ENCODE measurements at places on chromosomes 6 and 20.
A peak's percentile ranks its signal among the peaks of the same experiment; 100 is the strongest.

DNA sequence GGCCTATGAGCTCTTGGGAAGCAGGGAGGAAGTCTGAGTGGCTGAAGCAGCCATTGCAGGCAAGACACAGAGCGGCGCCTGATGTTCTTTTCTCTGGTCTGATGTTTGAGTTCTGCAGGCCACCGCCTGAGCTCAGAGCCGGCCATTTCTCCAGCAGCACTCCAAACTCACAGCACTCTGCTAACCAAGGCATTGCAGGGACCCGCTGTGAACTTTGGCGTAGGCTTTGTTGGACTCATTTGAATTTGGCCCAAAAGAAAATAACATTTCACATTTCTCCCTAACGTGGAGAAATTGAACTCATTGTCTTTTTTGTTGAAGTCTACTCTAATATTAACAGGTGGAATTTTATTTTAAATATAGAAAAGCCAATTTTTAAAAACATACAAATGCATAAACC, 336.1 kb downstream of the FARS2 start:
- DNase-seq, result no peak

GRCh38 chr6:81786150-81786549, 33.7 kb upstream of the TENT5A start:
- DNase-seq, result no peak

GRCh38 chr6:47188588-47189021, 121.1 kb downstream of the TNFRSF21 start:
- DNase-seq, result peak; percentile 90

DNA sequence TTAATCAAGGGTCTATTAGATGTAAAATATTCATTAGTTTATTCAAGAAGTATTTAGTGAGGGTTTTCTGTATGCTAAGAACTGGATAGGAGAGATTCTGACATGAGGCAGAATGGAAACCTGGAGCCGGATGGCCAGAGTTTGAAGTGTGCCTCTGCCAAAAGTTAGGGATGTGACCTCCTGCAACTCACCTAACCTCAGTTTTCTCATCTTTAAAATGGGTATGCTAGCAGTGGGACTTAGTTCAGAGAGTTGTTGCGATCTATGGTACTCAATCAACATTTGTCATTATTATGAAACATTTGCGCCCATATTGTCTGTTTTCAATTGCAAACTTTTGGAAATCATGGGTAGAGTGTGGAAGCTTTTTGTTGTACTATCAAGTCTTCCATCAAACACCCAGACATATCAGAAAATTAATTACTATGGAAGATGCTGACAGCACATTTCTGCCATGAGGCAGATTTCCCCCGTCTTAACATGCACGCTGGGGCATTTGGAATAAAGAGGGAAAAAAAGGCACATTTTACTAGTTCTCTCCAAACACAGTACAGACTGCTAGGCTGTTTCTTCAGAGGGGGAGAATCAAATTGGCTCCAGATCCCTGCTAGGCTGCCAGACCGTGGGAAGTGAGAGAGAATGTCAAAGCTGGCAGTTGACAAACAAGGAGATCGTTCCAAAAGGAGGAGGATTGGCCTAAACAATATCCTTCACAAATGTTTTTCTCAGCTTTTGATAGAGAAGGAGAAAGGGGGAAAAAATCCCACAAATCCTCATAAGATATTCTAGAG, 205.3 kb upstream of the TSHZ2 start:
- DNase-seq, result no peak

- DNase-seq, result peak; percentile 99
Observed at GRCh38 chr20:23157734-23158133, 71.6 kb upstream of the CD93 start.

GRCh38 chr20:57536771-57537724, 12.1 kb upstream of the CTCFL start:
- DNase-seq, result no peak

DNA sequence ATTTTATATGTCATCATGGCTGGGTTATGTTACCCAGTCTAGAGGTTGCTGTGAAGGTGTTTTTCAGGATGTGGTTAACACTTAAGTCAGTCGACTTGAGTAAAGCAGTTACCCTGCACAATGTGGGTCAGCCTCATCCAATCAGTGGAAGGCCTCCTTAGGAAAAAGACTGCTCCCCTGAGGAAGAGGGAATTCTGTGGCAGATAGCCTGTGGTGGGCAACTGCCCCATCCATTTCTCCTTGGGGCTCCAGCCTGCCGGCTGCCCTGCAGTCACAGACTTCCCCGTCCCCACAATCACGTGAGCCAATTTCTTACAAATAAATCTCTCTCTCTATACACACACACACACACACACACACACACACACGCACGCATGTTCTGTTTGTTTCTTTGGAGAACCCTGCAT, 34.5 kb upstream of the MPC1 start:
- no peak for DNase-seq

DNA sequence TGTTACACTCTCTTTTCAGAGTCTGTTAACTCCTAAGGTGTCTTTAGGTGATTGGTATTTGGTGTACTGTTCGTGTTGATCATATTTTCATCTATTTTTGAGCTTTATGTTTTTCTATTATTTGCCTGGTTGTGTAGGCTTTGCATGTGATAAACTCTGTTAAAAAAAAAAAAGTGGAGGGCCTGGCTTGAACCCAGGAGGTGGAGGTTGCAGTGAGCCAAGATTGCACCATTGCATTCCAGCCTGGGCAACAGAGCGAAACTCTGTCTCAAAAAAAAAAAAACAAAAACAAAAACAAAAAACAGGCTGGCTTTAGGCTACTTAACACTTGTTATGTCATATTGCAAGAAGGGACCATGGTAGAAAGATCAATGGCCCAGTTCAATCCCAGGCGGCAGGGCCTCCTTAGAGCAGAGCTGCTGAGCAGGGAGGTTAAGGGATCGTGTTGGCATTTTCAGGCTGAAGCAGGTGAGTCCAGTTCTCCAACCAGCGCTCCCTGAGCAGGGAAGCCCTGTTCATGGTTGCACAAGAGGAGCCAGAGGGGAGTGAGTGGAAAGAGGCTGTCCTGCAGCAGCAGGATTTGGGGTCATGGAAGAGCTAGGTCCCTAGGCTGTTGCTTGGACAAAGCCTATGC, 8.5 kb downstream of the PYGB start:
- DNase-seq, result peak; percentile 43

DNA sequence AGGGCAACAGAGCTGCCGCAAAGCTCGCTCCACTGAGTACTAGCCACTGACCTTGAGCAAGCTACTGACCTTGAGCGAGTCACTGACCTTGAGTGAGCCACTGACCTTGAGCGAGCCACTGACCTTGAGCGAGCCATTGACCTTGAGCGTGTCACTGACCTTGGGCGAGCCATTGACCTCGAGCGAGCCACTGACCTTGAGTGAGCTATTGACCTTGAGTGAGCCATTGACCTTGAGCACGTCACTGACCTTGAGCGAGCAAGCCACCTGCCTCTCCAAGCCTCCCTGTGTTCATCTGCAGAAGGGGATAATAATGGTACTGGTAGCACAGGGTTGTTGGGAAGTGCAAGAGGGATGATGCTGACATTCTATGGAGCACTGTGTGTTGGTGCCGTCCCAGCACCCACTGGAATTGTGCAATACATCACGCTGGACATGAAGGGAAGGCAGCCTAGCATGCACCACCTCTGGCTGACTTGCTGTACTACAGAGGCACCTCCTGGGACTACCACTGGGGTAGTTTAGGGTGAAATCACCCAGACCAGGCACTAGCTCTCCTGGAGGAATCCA, 60.2 kb downstream of the CTCFL start:
- DNase-seq, result peak; percentile 62

DNA sequence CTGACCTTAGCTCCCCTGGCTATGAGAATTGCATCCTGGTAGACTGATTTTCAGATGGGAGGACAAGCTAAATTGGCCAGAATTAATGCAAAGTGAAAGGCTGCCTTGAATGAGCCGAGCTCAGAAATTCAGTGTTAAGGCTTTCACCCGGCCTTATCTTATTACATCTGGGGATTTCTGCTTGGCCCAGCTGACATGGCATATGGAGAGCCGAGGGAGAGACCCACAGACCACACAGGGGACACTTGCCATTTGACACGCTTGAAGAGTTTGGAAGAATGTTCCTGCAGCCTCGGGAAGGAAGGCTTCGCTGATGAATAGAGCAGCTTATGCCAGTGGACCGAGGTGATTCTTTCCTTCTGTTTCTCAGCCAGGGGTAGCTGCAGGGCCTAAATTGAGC, 9.0 kb downstream of the MOCS3 start:
- no peak for DNase-seq

GRCh38 chr20:58711266-58712051, 18.9 kb downstream of the NPEPL1 start:
- no peak for DNase-seq

- DNase-seq, result peak; percentile 50
Observed at GRCh38 chr6:112802144-112802543, 455.0 kb downstream of the RFPL4B start.

DNA sequence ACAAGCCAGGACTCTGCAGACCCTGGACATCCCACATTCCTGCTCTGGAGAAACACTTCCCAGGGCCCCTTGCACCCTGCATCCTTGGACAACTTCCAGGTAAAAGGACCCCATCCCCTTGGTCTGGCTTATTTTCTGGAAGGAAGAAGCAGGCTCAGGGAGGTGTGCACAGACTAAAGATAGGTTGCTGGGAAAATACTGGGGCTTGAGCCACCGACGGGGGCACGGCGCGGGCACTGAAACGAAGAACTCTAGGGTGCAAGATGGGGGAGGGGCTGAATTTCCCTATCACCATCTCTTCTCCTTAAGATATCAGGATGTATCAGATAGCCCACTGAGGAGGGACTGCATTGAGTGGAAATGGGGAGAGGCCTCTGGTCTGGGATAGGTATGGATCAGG, 805 bp downstream of the FRS3 start:
- no peak for DNase-seq

- no peak for DNase-seq
Observed at GRCh38 chr6:72820153-72820552, 198.3 kb downstream of the KCNQ5 start.

DNA sequence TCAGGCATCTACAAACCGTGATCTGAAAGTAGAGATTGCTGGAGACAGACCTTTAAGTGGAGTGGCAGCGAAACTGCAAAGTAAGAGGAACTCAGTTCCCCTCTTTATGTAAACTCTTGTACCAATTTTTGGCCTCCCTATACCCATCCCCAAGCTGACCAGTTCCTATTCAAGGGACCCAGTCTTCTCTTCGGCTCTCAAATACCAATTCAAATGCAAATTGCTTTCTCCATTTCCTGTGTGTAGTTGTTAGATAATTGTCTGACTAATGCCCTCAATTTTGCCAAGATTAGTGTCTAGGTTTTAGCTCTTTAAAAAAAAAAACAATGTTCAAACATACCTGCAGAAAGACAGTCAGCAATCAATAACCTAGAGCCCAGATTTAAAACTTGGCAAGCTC, 150.9 kb downstream of the EYA4 start:
- DNase-seq, result no peak

DNA sequence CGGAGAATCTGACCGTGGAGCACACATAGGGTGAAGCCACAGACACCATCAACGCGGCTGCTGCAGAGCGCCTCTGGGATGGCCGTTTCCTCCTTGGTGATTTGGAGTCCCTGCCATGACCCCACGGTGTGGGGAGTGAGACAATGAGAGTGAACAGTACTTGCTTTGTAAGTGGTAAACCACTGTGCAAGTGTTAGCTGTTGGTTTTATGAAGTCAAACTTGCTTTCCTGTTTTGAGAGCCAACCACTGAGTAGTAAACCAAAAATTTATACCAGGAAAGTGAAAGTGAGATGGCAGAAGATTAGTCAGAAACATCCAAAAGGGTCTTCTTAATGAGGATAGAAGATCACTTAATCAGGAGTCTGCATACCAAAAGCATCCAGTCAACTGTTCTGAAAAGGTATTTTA, 160.7 kb downstream of the FOXC1 start:
- no peak for DNase-seq

- DNase-seq, result no peak
Observed at GRCh38 chr20:829551-829950, 4.0 kb upstream of the FAM110A start.

GRCh38 chr6:42978487-42978838, 518 bp downstream of the PEX6 start:
- peak; percentile 47 for DNase-seq

- DNase-seq, result no peak
Observed at GRCh38 chr6:36650848-36651478, 27.6 kb upstream of the CDKN1A start.

- DNase-seq, result no peak
Observed at GRCh38 chr20:214383-214782, 12.7 kb upstream of the DEFB129 start.

- DNase-seq, result no peak
Observed at GRCh38 chr20:21516180-21516567, 2.3 kb upstream of the NKX2-2 start.

DNA sequence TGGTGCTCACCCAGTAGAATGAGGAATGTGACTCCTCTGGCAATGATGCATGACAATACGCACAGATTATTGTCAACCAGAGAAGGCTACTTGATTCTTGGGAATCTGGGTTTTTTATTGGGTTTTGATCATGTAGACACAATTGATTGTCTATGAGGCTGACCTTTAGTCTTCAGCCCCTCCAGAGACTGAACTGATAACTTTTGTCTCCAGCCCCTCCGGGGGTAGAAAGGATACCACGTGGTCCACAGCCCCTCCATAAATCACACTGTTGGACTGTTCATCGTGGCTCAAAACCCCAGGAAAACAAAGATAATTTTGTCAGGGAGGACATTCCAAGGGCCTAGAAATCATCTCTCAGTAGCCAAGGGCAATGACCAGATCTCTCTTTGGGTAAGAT, 57.5 kb upstream of the ADGRF5 start:
- DNase-seq, result no peak

DNA sequence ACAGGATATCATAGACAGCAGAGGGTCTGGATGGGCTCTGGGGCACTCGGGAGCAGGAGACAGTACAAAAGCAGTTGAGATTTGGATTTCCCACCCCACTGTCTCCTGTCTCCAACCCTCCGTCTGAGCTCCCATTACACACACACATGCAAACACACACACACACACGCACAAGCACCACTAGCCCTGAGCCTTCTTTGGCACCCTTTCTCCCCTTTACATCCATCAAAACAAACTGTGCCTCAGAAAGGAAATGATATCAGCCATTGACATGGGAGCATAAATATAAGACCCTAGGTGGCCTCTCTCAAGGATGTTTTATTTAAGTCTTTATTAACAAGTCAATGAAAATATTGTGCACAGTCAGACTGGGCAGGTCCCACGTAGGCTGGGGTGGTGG, 17.5 kb downstream of the TTBK1 start:
- DNase-seq, result no peak
